ENCODE measurements at places on chromosomes 7 and 10.
A peak's percentile ranks its signal among the peaks of the same experiment; 100 is the strongest.

- no peak for DNase-seq
These were observed 36.1 kb upstream of the CHST15 start for GRCh38 chr10:124129471-124129870.

- peak; percentile 36 for DNase-seq
These were observed 72.8 kb downstream of the PODXL start for GRCh38 chr7:131483586-131483985.

DNA sequence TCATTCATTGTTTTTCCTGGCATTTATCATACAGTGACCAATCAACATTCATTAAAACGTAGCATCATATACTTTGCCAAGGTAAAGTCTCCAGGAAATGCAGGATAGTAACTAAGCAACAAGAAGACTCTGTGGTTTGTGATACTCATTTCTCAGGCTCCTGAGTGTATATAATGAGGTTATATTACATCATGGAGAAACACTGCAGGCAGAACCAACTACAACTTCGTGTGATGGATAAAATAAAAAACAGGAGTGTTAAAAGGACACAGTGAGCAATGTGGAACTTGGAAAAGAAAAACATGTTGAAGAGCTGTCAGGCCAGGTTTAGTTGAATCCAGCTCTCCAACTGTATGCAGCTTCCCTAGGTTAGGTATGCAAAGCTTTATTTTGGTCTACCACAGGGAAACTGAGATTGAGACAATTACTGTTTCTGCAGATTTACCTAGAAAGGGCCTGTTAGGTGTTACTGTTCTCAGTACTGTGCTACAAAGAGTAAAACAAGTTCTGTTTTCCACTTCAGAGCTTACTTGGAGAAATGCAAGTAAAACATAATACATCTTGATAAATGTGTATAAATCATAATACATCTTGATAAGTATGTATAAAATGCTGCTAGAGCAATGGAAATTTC is 7.8 kb upstream of the CCNY start:
- DNase-seq: peak; percentile 56

DNA sequence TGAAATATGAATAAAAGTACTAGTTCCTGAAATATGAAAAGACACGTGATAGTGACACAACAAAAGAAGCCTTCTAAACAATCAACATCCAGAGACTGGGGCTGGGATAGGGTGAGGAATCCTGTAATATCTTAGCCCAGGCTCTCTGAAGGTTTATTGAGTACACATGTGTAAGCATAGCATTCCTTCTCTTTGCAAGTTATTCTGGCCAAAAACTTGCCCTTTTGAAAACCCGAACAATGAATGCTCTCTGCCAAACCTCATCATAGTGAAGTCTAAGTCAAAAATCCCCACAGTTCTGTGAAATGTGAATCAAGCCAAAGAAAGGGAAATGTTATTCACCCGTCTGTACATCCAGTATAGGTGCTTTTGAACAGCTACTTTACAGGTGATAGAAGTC is 11.6 kb downstream of the SEMA3D start:
- DNase-seq: peak; percentile 43

GRCh38 chr7:156232931-156233705 is 407.5 kb upstream of the RNF32 start:
- DNase-seq: no peak

GRCh38 chr10:109902992-109903947 is 20.0 kb downstream of the XPNPEP1 start:
- no peak for DNase-seq

DNA sequence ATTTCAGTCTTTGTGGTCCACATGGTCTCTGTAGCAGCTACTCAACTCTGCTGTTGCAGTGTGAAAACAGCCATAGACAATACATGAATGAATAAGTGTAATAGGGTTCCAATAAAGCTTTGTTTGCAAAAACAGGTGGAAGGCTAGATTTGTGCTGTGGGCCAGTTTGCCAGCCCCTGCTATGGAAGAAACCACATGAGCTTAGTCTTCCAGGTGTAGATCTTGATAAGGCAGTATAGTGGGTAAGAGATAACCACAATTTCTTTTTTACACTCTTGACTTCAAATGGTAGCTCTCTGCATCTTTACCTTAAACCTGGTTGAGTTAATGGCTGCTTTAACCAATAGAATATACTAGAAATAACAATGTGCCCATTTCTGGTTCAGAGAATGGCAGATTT is 135.0 kb upstream of the PALS2 start:
- DNase-seq: no peak

- DNase-seq: peak; percentile 96
These were observed 245.9 kb downstream of the KCNMA1 start for GRCh38 chr10:77391605-77392235.

DNA sequence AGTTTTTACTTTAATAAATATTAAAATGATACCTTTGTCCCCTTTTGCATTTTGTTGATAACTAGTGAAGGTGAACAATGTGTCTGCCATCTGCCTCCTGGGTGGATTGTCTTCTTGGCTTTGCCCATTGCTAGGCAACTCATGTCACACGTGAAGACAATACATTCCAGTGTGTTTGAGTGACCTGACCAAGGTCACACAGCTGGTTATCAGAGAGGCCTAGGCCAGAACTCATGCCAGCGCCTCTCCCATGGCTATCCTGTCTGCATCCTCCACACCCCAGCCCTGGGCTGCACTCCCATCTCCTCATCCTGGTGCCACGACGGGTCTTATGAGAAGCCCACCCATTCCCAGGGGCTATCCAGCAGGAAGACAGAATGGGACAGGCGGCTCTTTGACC is 108.7 kb downstream of the PLCE1 start:
- DNase-seq: no peak

DNA sequence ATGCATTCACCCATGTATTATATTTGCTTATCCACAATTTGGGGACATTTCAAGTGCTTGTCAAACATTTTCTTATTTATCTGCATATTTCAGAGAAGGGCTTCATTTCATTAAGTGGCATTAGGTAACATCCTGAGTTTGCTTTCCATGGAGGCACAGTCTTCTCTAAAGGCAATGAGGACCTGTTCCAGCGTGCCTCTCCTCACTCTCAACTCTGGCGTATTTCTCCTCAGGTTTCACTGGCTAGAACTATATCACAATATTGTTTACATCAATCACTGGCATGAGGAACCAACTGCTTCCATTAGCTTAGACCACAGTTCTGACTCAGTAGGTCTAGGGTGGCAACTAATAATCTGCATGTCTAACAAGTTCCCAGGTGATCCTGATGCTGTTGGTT is 177.2 kb downstream of the TAX1BP1 start:
- no peak for DNase-seq

GRCh38 chr10:18378766-18379165 is 238.5 kb downstream of the CACNB2 start:
- no peak for DNase-seq

- DNase-seq: no peak
These were observed 6.3 kb downstream of the UNC5B start for GRCh38 chr10:71218651-71219050.

DNA sequence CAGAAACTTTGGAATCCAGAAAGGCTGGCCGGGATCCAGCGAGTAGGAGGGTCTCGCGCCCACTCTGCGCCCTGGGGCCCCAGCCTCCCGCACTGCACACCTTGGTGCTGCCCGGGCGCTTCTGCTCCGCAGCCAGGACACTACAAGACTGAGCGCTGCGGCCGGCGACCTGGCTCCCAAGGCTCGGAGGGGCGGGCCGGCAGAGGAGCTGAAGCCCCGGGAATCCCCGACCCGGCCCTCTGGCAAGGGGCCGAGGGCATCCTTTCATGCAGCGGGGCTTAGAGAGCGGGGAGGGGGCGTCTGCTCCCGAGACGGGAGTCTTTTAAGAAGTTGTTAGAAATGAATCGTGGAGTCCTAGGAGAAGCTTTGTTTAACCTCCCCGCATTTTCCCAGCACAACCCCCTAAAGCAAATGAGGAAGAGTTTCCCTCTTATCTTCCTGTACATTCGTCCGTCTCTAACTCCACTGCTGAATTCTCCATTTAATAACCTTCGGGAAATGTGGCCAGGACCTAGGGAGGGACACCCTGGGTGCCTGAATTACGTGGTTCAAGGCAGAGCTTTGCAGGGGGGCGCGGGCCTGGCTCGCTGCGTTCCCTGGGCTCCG is 1.1 kb downstream of the VWC2 start:
- DNase-seq: no peak

- peak; percentile 28 for DNase-seq
These were observed 30.3 kb downstream of the PITRM1 start for GRCh38 chr10:3142146-3142875.

- no peak for DNase-seq
These were observed 75.0 kb upstream of the AFAP1L2 start for GRCh38 chr10:114479307-114479706.

GRCh38 chr7:150976529-150977381 is 1.4 kb downstream of the KCNH2 start:
- no peak for DNase-seq

- DNase-seq: no peak
These were observed 142.0 kb upstream of the ADO start for GRCh38 chr10:62662486-62662885.

DNA sequence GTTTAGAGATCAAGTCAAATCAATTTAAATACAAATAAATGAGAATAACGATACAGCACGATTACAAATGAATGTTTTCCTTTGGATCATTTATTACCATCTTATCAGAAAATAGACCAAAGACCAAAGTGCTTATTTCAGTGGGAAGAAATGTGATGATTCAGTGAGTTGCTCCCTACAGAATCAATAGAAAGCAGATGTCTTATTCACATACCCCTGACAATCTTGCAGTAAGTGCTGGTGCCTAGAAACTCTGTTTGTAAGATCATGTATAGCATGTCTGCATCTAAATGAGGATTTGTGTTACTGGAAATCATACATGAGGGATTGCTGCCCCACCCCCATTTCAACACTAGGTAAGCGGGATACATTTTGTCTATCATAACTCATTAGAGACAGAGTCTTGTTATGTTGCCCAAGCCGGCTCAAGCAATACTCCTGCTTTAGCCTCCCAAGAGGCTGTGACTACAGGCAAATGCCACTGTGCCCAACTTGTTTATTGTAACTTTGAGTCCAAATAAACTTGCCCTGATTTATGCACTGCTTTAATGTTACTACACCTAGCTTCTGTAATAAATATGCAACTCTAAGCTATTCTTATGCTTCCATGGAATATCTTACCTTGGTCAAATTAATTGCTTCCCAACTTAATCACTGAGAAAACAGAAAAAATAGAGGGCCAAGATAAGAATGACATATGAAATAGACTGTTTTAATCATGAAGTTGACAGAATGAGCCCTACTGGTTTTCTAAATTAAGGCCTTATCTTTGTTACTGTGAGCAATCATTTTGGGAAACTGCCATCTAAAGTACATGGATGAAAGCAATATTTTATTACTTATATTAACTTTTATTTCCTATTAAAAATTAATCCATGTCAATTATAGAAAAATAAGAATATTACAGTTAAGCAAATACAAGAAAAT is 82.5 kb downstream of the AHR start:
- peak; percentile 71 for DNase-seq

DNA sequence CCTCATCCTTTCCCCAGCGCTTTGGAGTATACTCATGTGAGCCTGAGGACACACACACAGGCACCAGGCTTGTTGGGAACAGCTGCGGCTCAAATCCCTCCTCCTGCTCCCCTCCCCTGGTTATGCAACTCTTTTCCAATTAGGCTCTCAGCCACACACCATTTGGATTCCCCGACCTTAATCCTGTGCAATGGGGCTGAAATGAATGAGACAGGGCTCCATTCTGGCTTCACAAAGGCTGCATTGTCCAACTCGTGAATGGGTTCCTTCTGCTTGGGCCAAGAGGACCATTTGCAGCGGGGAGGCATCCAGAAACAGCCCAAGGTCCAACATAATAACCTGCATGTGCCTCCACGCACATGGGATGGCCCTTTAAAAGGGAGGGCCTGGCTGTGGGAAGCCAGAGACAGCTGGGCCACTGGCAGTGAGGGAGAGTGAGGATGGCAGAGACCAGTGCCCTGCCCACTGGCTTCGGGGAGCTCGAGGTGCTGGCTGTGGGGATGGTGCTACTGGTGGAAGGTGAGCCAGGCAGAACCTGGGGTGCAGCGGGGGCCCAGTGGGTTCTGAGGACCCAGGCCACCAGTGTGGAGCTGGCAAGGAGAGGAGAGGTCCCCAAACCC is at the start of gene RGR:
RGR (plus strand) TSS at position 403 of the 620 bp plus-strand sequence; CDS start at position 441, 38 bp downstream.
- no peak for DNase-seq

DNA sequence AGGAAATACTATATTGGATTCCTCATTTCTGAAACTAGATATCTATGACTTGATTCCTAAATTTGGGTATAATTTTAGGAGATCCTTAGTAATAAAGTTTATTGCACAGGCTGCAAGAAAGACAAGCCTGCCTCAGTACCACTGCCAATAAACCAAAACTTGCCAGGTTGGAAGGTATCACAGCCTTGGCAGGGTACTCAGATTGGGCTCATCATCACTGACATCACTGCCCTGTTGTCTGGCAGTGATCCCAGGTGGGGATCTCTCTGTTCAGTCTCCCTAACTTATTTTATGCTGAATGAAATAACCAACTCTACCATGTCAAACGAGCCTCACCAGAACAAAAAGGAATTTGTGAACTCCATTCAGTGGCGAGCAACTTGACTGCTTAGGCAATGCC is 18.8 kb downstream of the FIGNL1 start:
- no peak for DNase-seq

DNA sequence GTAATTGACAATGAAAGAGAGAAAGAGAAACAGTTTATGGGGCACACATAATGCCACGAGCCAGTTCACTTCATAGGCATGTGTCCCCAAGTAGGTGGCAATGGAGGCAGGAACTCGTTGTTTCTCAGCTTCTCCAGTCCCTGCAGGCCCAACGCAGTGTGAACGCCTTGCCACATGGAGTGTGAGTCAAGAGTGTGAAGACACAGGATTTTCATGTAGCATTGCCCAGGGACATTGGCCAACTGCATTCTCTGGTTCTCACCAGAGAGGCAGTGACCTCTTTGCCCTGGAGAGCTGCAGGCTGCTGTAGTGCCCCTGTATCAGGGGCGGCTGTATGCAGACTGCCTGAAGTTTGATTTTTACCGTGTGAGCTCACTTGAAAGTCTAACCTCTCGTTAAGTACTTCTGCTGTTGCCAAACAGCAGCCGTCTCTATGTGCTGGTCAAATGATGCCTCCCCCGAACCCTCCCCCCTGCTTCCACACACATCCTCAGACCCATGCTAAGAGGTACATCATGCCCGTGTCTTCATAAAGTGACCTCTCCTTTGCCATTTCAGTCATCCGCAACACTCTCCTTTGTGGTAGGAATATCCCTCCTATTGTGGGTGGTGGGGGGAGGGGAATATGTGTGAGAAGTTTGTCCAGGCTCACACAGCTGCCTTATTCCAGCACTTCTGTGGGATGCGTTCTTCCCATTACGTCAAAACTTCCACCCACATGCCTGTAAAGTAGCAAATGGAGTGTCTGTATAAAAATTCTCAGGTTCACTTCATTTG is 12.7 kb downstream of the LRRC18 start:
- DNase-seq: no peak

DNA sequence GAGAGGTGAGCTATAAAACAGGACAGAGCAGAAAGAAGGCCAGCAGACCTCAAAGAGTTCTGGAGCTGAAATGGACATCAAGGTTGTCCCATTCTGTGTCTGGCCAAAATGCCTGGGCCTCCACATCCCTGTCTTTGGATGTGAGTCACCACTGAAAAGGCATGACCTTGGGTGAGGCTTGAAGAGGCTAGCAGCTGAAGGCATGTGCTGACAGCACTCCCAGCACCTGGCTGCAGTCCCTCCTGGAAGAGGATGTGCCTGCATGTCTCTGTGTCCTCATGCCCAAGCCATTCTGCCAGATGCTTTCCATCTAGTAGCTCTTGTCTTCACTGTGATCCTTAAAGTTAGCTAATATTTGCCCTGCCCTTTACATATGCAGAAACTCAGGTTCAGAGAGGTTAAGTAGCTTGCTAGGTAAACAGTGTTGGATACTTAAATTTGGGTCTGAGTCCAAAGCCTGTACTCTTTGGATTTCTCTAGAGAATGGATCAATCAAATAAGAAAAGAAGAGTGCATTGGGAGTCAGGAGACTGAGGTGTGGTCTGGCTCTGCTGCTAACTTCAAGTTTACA is 35.8 kb downstream of the HECW1 start:
- no peak for DNase-seq
